D341Med (cell line): ENCODE measurements at places on chromosomes 3 and 15.

- DNase-seq = peak; percentile 63
These were observed 426 bp downstream of the CBLB start for GRCh38 chr3:105868431-105868741.

DNA sequence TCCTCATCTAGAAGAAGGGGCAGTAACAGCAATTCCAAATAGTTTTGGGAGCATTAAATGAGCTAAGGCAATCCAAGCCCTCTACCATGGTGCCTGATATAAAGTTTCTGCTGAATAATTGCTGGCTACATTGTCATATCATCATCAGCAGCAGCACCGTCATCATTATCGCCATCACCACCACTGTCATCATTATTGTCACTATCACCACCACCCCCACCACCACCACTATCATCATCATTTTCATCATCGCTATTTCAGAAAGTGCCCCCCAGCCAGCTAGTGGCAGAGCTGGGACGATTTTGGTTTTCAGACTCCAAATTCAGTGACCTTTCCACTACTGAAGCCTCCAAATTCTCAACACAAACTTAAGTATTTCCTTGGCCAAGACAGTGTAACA lies 15.0 kb downstream of the XCR1 start:
- no peak for DNase-seq

- no peak for DNase-seq
These were observed 70.7 kb upstream of the DCBLD2 start for GRCh38 chr3:98972155-98972554.

GRCh38 chr3:8460815-8461456 lies 40.7 kb upstream of the LMCD1 start:
- DNase-seq = no peak

DNA sequence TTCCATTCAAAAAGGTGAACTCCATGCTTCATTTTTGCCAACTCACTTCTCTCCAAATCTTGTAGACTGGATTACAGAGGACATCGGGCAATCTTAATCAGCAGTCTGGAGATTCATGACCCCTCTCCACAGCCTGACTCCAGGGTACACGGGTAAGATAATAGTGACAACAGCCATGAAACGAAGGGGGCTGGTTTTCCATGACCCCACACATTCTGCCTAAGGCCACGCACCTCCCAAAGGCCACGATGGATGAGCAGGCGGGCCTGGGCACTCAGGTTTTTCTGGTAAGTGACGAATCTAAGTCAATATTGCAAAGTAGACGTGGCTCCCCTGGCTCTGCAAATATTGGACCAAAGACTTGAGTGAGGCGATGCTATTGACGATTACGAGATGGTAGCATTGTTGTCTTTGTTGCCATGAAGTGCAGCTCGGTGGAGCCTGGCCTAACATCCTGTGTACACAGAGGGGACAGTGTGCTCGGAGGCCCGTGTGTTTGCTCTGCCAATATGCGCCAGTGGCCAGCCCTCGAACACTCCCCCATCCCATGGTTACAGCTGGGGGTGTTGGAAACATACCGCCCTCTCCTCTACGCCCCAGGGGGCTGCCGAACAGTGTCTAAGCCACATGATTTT lies 119.1 kb downstream of the OPA1 start:
- no peak for DNase-seq

GRCh38 chr3:194730365-194730764 lies 44.7 kb downstream of the FAM43A start:
- DNase-seq = peak; percentile 67

- no peak for DNase-seq
These were observed 124.4 kb upstream of the P2RY1 start for GRCh38 chr3:152710549-152710948.

DNA sequence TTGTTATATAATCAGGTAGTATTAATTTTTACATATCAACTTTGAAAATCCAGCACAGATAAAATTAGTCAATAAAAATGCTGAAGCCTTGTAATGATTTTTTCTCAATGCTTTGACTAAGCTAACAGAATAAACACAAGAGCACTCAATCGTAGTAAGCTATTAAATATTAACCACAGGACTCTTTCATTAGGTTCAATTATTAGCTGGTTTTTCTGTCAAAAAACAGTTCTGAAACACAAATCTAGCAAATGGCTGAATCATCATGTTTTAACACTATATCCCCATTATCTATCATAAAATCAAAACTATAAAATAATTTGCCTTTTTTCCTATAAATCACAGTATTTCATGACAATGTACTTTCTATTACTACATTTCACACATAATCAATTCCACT lies 69.6 kb downstream of the PLOD2 start:
- no peak for DNase-seq

DNA sequence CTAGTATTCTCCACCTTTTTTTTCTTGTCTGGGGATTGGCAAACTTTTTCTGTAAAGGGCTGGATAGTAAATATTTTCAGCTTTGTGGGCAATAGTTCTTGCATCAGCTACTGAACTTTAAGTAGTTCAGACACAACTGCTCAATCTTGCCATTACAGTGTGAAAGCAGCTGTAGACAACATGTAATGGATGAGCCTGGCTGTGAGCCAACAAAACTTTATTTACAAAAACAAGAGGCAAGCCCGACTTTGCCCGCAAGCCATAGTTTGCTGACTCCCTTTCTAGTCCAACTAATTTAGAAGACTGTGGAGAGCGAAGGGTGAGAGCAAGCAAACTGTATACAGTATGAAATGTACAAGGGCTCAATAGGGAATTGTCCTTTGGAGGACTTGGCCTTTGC lies 6.2 kb downstream of the FRMD4B start:
- DNase-seq = no peak

- DNase-seq = no peak
These were observed 50.6 kb upstream of the C3orf80 start for GRCh38 chr3:160174621-160175020.

GRCh38 chr3:62095756-62096155 lies 277.6 kb downstream of the FEZF2 start:
- DNase-seq = no peak

DNA sequence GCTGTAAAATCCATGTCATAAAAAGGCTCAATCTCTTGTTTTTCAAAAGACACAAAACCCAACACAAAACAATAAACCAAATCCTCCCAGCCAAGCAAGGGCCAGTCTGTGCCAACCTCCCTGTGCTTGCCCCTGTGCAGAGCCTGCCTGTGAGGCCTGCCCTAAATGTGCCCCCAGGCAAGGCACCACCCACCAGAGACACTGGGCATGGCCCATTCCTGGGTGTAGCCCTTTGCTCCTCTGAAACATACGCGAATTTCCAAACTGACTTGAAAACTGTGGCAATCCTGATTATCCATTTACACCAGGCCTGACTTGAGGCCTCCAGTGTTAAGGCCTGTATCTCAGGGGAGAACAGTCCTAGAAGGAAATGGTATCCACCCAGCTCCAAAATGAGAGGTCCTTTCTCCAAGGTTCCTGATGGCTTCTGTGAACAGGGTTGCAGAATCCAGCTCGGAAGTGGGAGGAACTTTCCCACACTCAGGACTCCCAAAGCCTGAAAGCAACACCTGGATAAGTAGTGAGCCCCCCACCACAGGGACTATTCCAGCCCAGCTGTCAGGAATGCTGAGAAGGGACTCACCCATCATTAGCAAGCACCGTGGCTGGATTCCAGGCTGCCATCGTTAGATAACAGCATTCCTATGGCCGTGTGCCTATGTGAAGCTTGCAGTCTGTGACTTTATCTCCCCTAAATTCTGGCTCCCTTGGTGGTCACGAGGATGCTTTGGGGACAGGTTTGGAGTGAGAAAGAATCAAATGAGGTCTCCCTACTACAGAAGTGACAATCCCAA lies 61.8 kb downstream of the CACNA2D2 start:
- no peak for DNase-seq

DNA sequence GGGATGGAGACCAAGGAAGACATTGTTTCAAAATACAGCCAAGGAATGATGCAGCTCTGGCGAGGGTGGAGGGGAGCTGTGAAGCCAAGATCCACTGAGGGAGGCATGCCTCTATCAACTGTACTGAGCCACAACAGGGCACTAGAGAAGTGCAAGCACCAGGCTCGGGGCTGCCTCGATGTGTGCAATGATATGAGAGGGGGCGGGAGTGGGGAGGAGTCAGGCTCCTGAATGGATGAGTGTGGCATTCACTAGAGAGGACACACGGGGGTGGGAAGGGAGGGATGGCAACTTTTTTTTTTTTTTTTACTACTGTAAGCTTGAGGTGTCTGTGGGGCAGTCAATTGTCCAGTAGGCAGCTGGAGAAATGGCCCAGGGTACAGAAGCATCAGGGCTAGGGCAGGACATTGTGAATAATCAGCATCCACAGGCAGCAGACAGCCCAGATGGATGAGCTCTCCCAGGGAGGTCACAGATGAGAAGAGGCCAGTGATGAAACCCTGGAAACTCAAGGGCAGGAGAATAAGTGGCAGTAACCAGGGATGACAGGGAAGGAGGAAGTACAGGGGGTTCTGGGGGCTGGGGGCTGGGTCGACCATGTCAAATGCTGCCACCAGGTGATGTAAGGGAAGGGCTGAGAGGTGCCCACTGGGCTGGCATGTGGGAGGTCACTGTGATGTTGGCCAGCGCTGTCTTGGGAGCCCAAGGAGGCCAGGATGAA lies 5.9 kb downstream of the STOML1 start:
- DNase-seq = no peak

DNA sequence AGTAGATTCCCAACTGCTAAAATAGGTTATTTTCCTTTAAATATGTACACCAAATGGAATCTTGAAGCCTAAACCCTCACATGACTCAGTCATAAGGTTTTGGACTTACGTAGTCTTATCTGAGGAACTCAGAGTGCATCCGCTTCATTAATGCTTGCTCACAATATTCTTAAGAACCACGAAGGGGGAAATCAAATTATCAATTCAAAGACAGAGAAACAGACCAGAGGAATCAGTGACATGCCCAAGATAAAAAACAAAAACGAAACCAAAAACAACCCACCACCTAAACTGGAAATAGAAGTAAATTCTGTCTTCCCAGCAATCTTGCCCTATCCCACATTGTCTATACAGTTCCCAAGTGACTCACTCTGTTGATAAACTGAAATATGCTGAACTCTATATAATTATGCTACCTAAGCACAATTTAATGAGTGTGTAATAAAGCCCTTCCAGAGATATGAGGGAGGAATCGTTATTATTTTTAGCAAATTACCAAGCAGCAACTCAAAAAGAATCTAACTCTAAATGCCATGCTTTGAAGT lies 135.4 kb upstream of the CBLB start:
- no peak for DNase-seq

- no peak for DNase-seq
These were observed 376.6 kb downstream of the MAGI1 start for GRCh38 chr3:65662095-65662494.

GRCh38 chr15:72865486-72865885 lies 81.9 kb upstream of the ADPGK start:
- no peak for DNase-seq

- no peak for DNase-seq
These were observed 67.1 kb downstream of the SUCLG2 start for GRCh38 chr3:67587301-67587700.

GRCh38 chr3:124882816-124883747 lies 4.1 kb downstream of the ITGB5 start:
- no peak for DNase-seq

DNA sequence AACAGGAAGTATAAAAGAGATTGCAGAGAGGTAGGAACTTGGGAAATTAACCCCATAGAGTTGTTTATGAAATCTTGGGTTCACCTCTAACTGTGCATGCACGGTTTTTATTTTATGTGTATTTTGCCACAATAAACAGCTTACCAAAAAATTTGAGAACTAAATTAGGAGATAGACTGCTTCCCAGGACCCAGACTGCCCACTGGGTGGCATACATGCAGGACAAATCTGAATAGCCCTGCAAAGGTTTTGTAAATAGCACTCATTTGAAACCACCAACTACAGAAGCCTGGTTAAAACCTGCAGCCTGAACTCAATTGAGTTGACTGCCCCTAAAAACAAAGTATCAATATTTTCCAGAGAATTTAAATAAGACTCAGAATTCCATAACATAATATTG lies 96.4 kb upstream of the SLCO2A1 start:
- no peak for DNase-seq

DNA sequence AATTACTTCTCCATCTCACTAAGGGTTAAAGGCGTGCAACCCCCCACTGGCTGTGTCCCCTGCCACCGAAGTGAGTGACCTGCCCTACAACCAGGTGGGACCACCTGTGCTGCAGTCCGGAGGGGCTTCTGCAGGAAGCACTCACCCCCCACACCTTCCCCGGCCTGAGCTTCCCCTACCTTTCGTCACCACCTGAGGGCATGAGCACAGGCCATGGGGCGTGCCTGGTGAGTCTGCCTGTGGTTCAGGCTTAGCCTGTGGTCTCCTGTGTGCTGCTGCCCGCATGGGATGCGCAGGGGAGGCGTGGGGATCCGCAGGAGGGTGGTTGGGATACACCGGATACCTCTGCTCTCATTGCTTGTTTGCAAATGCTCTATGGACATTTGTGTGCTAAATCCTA lies 46.0 kb downstream of the KLHL25 start:
- peak; percentile 44 for DNase-seq

DNA sequence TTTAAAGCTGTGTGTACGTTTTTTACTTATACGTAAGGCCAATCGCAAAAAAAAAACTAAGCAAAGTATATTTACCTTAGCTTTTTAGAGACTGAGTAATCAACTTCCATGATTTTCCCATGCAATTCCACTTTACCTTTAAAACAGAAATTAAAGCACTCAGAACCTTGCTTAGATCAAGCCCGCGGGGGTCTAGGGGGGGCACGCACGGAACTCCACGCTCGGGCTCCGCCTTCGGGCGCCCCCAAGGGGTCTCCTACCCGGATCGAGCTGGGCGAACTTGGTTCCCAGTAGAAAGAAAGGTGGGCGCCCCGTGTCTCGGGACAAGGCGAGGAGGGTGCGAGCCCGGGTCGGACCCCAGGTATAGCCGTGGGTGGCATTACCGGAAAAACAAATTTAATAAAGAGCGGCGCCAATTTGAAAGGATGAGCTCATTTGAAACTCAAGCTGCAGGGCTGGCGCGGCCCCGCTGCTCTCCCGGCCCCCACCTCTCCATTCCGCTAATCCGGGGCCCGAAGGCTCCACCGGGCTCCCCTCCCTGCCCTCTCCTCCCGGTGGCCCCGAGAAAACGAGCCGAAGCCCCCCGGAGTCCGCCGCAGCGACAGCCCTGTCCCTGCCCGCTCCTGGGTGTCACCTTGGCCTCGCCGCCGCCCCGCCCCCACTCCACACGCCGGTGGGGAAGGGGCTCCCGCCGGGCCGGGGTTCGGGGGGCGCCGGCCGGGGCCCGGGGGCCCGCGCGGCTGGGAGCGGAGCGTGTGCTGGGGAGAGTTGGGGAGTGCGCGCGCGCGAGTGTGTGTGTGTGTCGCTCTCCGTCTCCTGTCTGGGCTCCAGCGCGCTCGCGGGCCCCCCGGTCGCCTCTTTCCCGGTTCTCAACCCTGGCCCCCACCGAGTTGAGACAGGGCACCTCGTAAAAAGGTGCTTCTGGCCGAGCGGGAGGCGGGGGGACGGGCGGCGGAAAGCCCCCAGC lies 1.5 kb downstream of the IGF2BP2 start:
- peak; percentile 76 for DNase-seq

DNA sequence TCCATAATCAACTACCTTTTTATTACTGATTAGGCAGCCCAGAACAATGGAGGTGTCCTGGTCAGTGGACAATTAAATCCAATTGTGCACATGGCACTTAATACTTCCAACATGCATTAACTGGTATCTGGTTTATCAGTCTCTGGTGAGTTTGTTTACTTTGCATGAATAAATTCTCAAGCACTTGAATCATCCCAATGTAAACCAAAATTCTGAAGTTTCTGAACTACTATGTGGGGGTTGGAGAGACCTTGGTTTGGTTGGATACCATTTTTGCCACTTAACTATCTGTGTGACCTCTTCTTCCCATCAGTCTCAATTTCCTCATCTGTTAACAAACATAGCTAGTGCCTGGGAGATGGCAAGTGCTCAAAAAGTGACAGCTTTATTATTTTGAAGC lies 70.5 kb upstream of the MAP4 start:
- no peak for DNase-seq
